ENCODE measurements at places on chromosomes 5 and 9.
A peak's percentile ranks its signal among the peaks of the same experiment; 100 is the strongest.

DNA sequence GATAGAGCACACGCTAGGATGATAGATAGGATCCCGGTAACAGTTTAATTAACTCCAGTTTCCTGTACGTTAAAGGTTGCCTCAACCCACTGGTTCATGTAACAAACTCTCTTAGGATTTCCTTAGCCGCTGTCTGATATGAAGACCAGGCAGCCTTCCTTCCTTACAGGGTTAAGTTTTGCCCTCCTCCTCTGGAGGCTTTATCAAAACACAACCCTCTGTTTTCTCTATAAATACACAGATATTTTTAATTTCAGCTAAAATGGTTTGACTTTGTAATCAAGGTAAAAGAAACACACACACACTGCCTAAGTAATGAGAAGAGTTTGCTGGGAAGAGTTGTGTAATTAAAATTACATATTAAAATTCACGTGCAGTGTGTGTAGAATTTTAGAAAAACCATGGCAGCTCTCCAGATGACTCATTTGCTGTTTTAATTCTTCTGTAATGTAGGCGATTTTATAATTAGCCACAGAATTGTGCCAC is 369.8 kb downstream of the CSNK1G3 start:
- DNase-seq: no peak

DNA sequence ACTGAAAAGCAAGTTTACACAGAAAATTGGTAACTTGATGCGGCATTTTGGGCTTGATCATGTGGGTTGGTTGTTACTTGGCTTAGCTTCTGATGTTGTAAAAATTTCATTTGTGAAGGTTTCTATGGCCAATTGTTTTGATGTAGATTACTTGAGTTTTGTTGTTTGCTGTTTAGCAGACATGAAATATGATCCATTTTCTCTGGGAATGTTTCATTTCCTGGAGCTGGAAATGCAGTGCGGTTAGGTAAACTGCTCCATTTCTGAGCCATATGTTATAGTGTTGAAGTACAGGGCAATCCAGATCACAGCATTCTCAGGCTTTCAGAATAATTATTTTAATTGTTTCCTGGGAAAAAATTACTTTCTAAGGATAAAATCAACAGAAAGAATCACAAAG is 396.9 kb downstream of the ENC1 start:
- peak; percentile 6 for DNase-seq

DNA sequence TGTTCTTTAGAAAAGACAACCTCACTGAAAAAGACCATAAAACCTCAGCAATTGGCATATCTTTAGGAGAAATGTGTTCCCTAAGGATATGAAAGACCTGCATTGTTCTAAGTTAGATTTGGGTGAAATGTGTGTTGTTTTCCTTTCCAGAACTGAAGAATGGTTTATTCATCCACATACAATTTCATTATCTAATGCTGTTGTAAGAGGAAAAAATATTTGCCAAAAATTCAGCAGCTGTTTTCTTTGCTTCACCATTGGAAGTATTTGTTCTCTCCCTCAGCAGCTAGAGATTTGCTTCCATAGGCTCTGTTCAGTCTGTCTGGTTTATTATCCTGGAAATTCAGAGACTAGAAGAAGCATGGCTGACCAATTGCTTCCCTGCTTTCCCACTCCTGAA is 150.9 kb downstream of the ISOC1 start:
- DNase-seq: no peak

GRCh38 chr9:24464319-24464951 is 81.3 kb downstream of the IZUMO3 start:
- DNase-seq: no peak

GRCh38 chr9:72733895-72734294 is 212.5 kb downstream of the TMC1 start:
- DNase-seq: no peak

Measured in NCI-H748 treated with DMSO at 0.1 percent for 48 hours (cell line).